ENCODE measurements at places on chromosomes 11 and 22.

GRCh38 chr11:126978911-126979310 lies 21.7 kb downstream of the KIRREL3 start:
- DNase-seq = no peak

- DNase-seq = no peak
Measured at GRCh38 chr22:44330744-44331660, 18.3 kb upstream of the SHISAL1 start.

DNA sequence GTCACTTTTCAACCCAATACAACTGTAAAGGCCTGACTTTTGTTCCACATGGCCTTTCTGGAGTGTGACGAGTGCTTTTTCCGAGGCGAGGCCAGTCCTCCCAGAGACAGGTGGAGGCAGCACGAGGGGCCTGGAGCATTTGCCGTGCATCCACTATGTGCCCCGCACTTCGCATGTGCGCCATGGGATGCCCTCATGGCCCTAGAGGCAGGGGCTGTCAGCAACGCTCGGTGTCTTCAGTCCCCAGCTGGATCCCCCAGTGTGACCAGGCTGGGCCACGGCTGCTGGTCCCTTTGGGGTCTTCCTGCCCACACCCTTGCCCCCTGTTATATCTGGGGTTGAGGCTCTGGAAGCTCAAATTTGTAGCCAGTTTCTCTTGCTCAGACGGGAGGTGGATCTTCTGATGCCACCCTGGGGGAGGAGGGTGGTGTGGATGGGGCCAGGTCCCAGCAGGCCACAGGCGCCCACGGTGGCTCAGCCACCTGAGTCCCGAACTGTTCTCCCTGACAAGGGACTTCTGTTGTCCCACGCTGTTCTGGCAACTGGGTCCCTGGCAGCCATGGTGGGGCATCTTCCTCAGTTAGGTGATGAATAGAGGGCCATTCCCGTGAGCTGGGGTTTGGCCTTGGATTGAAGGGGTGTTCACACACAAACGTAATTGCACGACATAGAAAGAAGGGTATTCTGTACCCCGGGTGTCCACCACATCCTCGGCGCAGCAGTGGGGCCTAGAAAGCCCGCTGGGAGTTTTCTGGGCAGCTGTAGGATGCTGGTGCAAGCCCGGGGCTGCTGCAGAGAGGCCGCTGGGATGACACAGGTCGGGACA lies 100.9 kb downstream of the CTTN start:
- DNase-seq = no peak

GRCh38 chr11:18972336-18972735 lies 33.1 kb upstream of the MRGPRX1 start:
- no peak for DNase-seq

DNA sequence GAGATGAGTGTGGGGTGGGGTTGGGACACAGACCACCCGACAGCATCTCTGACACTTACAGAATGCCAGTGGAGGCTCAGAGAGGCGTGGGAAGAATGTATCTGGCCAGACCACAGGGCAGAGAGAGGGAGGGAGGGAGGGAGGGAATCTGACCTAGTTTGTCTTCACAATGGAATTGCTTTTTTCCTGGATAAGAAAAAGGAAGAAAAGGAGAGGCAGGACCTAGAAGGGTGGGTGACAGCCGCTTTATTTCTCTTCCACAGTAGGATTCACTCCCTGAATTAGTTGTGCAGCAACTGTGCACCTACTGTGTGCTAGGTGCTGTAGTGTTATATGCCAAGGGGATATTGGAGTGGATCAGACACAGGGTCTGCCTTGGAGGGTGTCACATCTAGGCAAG lies 3.7 kb downstream of the KCNK4 start:
- DNase-seq = no peak

- DNase-seq = no peak
Measured at GRCh38 chr22:29125844-29126243, 53.0 kb downstream of the KREMEN1 start.

DNA sequence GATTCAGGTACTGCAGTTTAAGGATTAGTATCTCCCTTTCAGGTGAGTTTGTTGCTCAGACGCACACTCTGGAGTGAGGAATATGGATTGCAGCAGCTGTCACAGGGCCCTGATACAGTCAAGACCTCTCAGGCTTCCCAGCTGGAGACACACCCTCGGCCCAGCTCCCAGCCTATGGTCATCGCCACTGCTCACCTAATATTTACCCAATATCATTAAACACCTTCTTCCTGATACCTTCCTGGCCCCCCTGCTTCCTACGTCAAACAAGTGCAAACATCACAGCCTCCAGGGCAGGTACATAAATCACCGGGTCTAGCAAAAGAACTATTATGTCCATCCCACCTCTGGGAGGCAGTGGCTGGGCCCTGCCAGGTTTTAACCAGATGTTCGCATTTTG lies 213.3 kb downstream of the MN1 start:
- DNase-seq = no peak

- no peak for DNase-seq
Measured at GRCh38 chr11:13277768-13278608, at the start of gene BMAL1. Gene BMAL1 (plus strand): TSS chr11:13277790. CDS start chr11:13354309, 76,519 bp downstream.

GRCh38 chr11:44179173-44179572 lies 83.7 kb downstream of the EXT2 start:
- no peak for DNase-seq

- DNase-seq = peak; percentile 26
Measured at GRCh38 chr11:96207459-96208449, 135.2 kb downstream of the MAML2 start.

- DNase-seq = no peak
Measured at GRCh38 chr11:19951558-19952115, 208.6 kb downstream of the DBX1 start.

DNA sequence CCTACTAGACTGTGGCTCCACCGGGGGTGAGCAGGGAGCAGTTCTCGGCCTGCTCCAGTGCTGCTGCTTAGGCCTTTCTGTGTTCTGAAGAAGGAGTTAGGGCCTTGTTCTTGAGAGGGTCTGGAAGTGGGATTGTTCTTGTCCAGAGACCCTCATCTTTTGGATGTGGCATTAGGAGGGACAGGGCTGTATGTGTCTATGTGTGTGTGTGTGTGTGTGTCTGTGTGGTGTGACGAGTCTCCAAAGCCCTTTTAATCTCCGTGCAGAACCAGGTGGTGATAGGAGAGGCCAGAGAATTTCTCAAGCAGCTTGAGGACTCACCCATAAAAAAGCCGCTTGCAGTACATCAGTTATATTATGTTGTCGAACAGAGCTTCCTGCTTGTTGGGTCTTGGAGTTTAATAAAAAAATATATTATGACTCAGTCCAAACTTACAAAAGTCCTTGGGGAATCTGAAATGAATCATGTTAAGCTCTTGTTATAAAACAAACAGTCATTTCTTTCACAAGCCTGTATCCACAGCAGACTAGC lies 196.5 kb downstream of the TENM4 start:
- DNase-seq = no peak

- DNase-seq = no peak
Measured at GRCh38 chr22:39574779-39575551, 4.4 kb downstream of the CACNA1I start.

- no peak for DNase-seq
Measured at GRCh38 chr11:78893996-78894395, 319.3 kb upstream of the NARS2 start.

DNA sequence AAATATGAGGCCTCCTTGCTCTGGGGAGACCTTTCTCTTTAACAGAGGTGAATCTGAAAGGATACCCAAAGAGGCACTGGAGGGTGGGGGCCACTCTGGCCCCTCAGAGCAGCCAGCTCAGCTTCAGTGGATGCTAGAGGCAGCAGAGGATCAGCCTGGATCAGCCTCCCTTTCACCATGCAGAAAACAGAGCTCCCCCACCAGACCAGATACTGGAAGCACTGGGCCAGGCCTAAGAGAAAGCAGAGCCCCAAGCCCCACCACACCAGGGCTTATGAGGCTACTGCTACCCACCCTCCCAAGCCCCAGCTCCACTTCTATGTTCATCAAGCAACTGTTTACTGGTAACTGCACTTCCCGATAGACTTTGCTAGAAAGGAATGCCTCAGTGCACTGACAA lies 4.0 kb upstream of the SLC43A3 start:
- no peak for DNase-seq

DNA sequence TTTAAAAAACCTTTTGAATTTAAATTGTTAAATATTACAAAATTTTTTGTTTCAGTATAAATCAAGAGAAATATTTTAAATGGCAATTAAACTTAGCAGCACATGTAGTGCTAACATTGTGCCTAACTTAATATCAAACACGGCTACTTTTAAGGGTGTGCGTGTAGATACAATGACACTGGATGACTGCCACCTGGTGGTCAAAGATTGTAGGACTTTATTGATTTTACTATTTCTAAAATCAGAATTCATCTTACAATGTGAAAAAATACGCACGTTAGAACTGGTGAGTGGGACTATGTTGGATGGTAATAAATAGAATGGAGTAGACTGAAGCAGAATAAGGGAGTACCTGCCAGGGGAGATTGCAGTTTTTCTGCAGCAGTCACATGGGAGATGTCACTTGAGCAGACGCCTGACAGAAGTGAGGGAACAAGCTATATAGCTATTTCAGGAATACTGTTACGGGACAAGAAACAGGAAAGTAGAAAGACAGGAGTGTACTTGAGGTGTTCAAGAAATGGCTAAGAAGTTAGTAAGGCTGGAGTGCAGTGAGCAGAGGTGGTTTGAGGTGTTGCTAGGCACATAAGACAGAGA lies 52.9 kb downstream of the UVRAG start:
- DNase-seq = peak; percentile 17

- DNase-seq = no peak
Measured at GRCh38 chr11:45374653-45375059, 88.5 kb upstream of the SYT13 start.

- no peak for DNase-seq
Measured at GRCh38 chr11:20844630-20845029, 175.2 kb downstream of the NELL1 start.

GRCh38 chr22:21029486-21030025 lies 2.8 kb downstream of the SLC7A4 start:
- no peak for DNase-seq

DNA sequence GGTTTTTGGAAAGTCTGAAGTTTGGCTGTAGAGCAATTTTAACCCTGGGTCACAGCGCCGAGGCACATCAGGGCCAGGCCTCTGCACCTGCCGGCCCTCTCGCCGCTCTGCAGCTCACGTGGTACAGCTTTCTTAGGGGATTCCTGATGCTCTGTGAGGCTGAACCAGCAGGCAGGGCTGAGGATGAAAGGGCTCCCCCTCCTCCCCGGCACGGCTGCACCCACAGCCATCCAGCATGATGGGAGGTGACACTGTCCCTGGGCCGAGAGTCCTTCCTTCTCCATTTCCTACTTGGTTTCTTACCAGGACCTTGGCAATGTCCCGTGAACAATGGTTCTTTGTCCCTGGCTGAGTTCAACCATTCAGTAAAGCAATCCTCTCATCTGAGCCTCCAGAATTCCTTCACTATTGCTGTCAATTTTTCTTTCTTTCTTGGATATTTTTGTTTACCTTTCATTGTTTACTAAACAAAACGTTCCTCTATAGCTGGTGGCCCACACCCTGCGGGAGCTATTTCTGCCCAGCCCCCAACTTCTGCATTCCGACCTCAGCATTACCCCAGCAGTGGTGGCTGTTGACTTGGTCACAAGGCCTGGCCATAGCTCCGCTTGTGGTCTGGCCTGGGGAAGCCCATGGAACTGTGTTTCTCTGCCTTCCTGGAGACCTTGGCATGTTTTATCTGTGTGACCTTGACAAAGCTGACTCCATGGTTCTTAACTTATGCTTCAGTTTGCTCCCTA lies 172.8 kb upstream of the B3GAT1 start:
- DNase-seq = no peak

GRCh38 chr11:129976328-129976727 lies 26.3 kb downstream of the PRDM10 start:
- no peak for DNase-seq

DNA sequence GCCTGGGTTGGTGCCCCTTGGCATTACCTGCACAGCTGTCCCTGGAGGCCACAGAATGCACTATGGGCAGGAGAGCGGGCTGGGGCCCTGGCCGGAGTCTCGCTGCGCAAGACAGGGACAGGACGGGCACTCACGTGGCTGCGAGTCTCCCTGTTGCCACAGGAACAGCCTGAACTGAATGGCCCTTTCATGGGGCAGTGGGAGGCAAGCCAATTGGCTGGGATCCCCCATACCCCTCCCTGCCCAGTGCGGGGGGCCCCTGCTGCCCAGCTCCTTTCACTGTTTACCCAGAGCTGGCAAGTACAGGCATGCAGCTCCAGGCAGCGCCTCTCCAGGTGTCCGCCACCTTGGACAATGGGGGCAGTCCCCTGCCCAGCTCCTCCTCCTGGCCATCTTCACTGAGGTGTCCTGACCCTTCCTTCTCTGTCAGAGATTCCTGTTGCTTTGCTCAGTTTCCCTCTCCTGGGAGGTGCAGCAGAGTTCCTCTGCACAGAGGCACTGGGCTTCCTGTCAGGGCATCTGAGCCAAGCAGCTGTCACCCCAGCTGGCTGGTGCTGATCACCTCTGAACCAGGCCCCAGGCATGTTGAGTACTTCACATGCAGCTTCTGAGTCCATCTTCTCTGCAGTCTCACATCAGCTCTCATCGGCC lies 5.2 kb downstream of the USP2 start:
- no peak for DNase-seq

DNA sequence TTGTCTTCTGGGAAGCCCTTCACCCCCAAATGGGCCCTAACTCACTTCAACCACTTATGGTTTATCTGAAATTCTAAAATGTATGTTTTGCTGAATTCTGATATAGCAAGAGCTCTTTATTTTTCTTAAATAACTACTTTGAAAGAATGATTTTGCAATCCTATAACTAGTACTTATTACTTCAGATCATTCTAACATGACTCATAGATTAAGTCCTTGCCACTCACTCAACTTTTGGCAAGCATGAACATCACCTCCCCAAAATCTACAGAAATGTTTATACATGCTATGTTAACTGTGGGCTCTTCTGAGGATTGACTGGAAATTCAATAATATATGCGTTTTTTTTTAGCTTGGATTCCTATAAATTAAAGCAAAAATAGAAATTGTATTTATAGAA lies 367.4 kb upstream of the FAT3 start:
- DNase-seq = no peak

- DNase-seq = no peak
Measured at GRCh38 chr11:64881476-64881875, 3.1 kb upstream of the EHD1 start.

- no peak for DNase-seq
Measured at GRCh38 chr11:92843455-92843854, 126.0 kb upstream of the MTNR1B start.

- DNase-seq = no peak
Measured at GRCh38 chr11:100624346-100624745, 62.7 kb upstream of the ARHGAP42 start.

- peak; percentile 34 for DNase-seq
Measured at GRCh38 chr22:42623301-42623751, 8.6 kb upstream of the POLDIP3 start.

Data from GDM1 (cell line).